ENCODE measurements at places on chromosomes 16 and 17.

GRCh38 chr16:5791011-5791657 lies 693.5 kb upstream of the EEF2KMT start:
- DNase-seq: no peak

DNA sequence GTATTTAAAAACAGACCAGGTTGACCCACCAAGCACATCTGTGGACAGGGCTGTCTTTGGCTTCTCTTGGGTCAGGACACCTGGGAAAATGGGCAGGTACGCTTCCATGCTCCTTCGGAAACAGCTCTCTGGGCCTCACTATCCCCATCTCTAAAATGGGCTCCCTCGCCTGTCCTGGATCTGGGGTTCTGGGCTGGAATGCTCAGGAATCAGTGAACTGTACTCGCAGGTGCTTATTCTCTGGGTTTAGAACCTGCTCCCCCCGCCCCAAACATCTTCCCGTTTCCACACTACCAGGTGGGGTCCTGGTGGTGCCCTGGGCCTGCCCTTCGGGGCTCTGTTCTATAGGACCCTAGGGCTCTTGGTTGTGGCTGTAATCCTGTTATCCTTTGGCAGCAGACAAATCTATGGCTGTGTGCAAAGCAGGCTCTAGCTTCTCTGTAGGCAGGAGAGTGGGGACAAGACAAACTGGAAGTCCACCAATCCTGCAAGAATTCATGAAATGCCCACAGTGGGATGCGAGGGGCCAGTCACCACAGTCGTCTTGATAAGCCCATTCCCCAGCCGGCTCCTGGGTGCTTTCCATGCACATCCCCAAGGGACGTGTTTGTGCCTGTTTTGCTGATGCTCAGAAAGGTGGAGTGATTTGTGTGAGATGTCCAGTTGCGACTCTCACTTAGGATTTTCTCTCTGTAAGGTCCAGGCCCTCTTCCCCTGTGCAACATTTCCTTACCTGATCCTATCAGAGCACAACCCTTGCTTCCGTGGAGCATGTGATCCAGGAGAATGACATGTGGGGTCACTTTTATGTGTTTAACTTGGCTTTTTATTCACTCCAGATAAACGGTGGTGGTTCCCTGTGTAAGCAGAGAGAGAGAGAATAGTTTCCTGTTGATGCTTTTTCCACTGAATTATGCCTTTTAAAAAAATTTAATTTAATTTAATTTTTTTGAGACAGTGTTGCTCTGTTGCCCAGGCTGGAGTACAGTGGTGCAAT lies 37.2 kb downstream of the HAPSTR1 start:
- DNase-seq: no peak

DNA sequence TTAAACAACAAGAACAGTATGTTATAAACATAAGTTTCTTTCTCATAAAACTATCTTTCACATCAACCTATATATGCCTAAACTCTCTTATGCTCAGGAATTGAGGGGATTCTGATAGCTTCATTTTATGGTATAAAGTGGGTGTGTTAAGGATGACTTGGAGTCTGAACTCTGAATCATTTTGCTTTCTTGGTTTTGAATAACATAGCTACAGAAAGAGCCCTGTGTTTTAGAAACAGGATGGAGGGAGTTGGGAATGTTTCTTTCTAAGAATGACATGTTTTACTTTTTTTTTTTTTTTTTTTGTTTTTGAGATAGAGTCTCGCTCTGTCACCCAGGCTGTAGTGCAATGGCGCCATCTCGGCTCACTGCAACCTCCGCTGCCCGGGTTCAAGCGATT lies 50.1 kb downstream of the RHOT1 start:
- no peak for DNase-seq

DNA sequence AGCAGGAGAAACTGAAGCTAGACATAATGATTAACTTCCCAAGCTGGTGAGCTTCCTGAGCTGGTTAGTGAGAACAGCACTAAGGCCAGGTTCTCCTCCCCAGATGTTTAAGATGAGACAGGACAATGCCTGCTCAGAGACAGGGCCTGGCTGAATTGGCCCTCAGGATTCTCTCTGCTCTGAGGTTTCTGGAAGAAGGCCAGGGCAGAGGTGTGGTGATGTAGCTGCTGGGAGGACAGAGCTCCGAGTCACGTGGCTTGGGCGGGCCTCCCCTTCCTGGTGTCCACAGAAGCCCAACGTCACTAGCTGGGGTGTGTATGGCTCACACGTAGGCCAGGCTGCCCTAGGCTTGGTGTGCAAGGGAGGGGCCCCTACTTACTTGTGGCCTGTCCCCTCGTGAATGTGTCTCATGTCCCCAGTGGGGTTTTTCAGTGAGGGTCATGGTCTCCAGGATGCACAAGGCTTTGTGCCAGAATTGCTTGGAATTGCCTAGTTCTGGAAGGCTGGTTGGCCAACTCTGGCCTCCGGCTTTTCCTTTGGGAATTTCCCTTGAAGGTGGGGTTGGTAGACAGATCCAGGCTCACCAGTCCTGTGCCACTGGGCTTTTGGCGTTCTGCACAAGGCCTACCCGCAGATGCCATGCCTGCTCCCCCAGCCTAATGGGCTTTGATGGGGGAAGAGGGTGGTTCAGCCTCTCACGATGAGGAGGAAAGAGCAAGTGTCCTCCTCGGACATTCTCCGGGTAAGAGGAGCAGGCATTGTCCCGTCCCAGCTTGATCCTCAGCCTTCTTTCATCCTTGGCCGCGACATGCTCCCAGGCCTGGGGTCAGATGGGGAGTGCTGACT lies 3.4 kb downstream of the NOD2 start:
- no peak for DNase-seq

GRCh38 chr17:61400066-61400716 lies 548 bp downstream of the TBX2 start:
- DNase-seq: no peak

DNA sequence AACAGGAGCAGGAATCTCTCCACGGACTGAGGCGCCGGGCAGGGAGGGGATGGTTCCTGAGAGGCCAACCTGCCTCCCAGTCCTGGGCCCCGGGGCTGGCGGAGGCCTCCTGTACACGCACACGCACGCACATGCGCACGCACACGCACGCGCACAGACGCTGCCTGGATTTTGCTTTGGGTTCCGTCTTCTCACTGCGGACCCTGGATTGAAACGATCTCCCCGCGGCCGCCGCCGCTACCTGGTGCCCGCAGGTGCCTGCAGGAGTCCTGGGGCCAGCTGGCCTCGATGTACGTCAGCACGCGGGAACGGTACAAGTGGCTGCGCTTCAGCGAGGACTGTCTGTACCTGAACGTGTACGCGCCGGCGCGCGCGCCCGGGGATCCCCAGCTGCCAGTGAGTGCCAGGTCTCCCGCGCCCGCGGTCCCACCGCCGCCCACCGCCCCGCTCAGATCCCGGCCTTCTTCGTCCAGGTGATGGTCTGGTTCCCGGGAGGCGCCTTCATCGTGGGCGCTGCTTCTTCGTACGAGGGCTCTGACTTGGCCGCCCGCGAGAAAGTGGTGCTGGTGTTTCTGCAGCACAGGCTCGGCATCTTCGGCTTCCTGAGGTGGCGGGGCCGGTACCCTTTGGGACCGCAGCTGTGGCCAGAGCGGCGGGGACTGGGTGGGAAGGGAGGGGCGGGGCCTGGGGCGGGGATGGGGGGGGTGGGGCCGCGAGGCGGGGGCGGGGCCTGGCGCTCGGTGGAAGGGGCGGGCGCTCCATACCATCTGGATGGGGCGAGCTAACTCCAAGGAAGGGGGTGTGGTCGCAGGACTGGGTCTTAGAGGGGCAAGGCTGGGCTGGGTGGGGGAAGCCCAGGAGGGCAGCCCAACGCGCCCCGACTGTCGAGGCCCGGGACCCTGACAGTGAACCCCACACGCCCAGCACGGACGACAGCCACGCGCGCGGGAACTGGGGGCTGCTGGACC lies 12.3 kb downstream of the CES4A start:
- peak; percentile 73 for DNase-seq

DNA sequence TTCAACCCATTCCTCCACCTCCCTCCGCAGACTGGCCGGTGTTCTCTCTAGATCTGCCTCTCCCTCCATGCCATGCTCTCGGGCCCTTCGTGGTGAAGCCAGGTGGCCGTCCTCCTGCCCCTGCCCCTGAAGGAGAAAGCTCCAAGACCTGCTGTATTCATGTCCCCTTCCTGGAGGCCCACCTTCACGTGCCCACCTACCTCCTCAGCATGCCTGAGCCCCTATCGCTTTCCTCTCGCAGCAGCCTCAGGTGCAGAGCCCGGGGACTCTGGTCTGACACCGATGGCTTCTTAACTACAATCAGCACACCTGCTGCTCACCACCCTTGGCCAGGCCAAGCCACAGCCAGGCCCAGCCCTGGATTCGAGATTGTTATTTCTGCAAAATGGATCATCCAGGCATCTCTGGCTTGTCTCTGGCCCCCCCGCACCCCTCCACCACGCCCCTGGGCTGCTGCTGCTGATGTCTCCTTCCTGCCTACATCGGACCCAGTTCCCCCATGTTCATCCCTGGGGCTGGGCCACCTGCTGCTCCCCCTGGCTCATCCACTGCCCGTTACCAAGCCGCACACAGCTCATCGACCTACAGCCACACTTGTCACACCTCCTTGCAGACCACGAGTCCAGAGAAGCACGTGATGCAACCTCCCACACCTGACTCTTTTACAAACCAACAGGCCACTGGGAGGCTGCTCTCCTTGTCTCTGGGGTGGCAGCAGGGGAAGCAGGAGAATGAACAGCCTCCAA lies 32.5 kb upstream of the TNFRSF13B start:
- no peak for DNase-seq

DNA sequence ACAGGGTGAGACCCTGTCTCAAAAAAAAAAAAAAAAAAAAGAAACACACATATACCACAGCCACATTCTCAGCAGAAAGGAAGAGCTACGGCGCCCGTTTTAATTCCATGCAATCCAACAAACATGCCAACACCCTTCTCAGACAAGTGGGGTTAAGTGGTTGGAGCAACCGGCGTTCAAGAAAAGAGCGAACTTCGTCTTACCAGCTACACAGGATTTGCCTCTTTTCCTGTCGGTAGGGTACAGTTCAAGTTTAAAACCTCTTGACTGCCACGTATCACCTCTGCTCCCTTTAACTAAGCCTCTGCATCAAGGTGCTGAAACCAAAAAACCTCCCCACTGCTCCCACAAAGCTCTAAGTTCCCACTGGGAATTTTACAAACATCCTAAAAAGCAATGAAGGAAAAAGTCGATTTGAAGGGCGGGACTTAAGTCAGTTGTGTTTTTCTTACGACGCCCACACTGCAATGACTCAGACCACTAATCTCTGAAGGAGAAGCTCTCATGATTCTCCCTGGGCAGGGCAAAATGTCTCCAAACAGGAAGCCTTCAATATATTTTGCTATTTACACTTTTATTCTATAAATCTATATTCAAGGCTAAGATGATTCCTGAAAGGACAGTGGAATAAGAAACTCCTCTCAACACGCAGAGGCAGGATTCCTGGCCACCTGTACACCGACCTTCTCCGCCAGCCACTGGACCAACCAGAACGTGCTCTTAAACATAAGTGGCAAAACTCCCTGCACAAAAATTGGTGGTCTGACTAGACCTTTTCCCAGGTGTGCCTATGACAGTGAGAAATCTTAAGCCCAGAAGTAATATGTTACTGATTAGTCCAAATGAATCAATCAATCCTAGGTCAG lies 18.8 kb downstream of the SRP68 start:
- DNase-seq: no peak

DNA sequence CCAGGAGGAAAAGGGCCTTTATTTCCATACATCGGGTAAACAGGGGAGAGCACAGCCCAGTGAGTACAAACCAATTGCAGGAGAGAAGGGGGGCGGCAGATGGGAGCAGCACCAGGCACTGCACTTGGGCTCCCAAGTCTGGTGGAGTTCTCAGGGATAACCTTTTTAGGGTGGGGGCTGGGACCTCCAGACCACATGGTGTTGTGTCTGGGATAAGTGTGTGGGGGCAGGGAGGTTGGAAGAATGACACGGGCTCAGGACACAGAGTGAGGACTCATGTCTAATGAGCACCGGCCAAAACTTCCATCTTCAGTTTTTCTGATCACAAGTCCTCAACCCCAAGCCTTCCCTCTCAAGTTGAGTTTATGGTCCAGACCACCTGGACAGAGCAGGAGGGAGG lies 30.6 kb downstream of the PIPOX start:
- no peak for DNase-seq

DNA sequence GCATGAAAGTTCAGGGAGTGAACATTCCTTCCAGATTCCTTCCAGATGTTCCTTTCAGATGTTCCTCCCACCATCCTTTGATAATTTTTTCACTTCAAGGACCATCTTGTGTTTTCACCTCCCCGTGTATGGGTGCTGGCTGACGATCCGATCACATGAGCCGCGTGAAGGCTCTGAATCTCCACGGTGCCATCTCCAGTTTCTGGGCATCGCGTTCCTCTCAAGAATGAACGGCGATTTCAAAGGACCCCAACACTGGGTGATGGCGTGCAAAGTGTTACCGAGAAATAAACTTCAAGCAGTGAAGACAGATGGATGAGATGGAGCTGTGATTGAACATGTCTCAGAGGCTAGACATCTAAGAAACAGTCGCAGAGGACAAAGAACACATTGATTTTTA lies 245.3 kb downstream of the GSG1L start:
- no peak for DNase-seq

GRCh38 chr17:27993723-27994310 lies 48.7 kb upstream of the NLK start:
- DNase-seq: no peak

DNA sequence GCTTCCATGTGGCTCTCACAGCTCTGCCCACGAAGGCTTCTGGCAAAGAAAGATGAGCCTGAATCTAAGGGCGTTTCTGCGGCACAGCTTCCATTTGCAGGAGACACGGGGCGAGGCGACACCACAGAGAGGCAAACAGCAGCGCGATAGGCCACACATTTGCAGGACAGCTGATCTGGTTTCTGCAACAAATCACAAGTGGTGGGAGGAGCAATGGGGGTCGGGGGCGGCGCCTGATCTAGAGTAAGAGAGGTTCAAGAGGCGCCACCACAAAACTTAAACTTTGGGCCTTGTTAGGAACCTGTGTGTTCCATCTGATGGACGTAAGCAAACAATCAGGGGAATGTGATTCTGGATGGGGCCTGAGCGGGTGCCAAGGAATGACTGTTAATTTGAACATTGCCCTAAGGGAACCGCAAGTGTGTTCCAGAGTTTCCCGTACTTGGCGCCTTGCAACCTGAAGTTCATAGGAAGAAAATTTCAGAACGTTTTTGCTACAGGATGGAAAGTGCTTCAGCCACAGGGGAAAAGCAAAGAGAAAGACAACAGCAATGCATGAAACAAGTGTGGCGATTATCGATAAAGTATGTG lies 18.9 kb upstream of the ENPP7 start:
- no peak for DNase-seq

GRCh38 chr17:30366536-30366935 lies 12.2 kb upstream of the CPD start:
- no peak for DNase-seq

GRCh38 chr17:18129041-18129502 lies 20.5 kb downstream of the MYO15A start:
- DNase-seq: no peak
